Progenitor cell of endocrine pancreas (in vitro differentiated cells): ENCODE measurements at places on chromosomes 11 and 22.

DNA sequence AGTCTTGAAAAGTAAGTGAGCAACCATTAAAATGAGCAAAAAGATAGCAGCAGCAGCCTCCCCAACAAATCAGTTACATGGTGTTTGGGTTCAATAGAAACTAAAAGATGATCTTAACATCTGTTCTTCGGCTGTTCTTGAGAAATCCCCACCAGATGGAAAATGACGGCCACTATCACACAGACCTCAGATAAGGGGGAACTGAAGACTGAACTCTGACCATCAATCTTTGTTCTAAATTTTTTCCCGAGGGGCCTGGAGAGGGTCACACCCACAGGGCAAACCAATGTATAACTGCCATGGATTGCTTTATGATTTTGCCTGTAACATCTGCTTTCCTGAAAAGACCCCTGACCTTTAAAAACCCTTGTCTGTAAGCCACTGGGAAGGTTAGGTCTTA lies 624.8 kb upstream of the KIRREL3 start:
- no peak for DNase-seq

DNA sequence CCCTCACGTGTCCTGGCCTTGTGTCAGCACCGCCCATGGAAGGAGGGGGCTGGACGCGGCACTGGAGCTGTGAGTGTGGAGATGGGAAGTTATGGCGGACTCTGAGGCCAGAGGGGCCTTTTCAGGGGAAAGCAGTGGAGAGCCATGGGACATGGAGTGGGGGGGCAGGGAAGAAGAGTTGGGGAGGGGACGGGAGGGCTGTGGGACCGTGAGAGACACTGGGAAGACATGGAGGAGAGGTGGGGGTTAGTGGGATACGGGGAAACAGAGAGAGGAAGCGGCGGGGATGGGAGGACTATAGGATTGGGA lies 58.2 kb downstream of the FBXO7 start:
- no peak for DNase-seq

DNA sequence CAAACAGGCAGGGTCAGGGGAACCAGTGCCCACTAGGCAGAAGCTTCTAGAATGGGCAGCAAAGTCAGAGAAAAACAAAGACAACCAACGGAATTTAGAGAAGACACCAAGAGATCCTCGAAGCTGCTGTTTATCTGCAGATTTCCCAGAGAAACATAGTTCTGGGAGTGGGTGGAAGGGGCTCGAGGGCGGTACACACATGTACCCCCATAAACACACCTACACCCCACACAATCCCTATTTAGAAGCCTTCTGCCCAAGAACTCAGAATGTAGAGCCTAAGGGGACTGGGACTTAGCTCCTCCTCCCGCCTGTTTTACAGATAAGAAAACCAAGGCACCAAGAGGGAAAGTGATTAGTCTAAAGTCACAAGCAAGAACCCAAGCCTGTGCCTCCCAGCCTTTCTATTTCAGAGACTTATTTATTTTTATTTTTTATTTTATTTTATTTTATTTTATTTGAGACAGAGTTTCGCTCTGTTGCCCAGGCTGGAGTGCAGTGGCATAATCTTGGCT lies 6.4 kb downstream of the NPTXR start:
- DNase-seq: no peak

DNA sequence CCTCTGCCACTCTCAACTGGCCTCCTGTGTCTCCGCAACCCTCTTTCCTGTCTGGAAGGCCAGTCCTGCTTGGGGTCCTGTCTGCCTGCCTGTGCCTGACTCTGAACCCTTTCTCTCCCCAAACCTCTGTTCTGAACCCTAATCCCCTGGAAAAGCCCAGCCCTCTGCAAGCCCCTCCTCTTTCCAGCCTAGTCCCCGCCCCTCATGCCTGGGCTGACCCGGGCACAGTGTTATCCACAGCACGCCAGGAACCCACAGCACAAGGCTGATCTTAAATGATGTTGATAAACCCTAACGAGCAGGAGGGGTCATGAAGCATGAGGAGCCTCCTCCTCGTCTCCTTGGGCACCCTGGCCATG lies at the start of gene IFITM10:
TSS of gene IFITM10 (minus strand) at position 115 of the 359 bp plus-strand sequence. CDS start 153 bp downstream, outside the sequence.
- DNase-seq: no peak

GRCh38 chr11:33910958-33911339 lies 19.1 kb upstream of the LMO2 start:
- no peak for DNase-seq

DNA sequence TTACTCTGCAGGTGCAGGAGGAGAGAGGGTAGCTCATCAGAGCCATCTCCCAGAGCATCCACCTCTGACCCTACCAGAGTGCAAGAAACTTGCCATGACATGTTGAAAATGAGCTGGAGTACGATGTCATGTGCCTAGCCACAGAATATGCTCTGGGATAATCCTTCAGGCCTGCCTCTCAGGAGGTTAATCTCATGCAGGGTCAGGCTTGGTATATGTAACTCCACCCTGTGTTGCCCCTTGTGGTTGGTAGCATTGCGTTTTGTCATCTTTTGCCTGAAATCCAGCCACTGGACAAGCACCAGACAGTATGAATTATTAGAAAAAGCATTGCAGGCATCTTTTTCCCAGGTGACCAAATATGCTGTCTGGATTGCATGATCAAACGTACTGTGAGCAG lies 36.2 kb downstream of the CNTF start:
- DNase-seq: no peak

DNA sequence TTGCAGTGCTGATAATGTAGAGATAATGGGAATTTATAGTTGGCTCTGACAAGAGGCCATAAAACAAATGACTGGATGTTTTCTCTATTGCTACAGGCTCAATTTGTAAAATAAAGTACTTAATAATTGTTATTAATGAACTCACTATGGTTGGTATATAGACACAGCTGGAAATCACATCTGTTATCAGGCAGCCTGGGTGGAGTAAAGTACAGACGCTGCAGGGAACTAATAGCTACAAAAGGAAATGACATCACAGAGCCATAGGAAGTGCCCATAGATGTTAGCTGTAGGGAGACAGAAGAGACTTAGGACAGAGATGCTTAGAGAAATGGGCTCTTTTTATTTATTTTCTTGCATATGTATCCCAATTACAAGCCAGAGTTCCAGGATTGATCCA lies 81.0 kb upstream of the SNX19 start:
- DNase-seq: no peak

- no peak for DNase-seq
These were observed 580.0 kb downstream of the SOX6 start for GRCh38 chr11:15776366-15776765.

- DNase-seq: no peak
These were observed 38.5 kb upstream of the PPARA start for GRCh38 chr22:46111645-46112306.

GRCh38 chr11:119483341-119483880 lies 60.4 kb upstream of the THY1 start:
- no peak for DNase-seq

GRCh38 chr11:58902881-58903280 lies 36.4 kb upstream of the GLYATL1 start:
- no peak for DNase-seq

- no peak for DNase-seq
These were observed 390 bp upstream of the FGF3 start for GRCh38 chr11:69819541-69820070.

DNA sequence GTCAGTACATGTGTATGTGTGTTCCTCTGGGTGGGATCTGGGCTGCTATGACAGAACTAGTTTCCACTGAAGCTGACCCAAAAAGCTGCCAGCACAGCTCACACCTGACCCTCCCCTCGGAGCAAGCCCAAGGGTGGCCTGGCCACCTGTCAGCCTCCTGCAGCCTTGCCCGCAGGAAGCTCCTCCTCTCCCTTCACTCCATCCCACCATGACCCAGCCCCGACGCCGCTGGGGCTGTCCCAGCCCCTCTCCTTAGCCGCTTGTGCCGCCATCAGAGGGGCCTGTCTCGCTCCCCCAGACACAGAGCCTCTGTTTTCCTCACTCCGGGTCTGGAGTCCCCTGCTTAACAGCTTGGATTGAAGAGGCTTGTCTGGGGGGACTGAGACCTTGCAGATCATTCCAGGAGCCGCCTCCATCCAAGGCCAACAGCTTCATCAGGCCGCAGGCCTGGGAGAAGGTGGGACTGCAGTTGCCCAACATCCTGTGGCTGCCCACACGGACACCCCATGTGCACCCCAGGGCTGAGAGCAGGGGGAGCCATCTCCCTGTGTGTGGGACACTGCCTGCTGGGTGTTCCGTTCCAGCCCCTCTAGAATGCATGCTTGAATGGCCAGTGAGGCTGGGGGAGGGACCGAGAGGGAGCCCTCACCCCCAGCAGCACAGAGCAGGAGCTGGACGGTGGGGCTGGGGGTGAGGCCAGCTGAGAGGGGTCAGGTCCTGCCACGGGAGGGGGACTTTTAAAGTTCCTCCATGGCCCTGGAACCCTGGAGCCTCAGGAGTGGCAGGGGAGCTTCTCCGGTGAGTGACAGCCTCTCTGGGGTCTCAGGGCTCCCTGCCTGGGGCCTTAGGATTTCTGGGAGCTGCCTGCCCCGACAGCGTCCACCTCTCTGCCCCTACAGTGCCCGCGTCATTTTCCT lies 696 bp downstream of the MRGPRF start:
- no peak for DNase-seq

DNA sequence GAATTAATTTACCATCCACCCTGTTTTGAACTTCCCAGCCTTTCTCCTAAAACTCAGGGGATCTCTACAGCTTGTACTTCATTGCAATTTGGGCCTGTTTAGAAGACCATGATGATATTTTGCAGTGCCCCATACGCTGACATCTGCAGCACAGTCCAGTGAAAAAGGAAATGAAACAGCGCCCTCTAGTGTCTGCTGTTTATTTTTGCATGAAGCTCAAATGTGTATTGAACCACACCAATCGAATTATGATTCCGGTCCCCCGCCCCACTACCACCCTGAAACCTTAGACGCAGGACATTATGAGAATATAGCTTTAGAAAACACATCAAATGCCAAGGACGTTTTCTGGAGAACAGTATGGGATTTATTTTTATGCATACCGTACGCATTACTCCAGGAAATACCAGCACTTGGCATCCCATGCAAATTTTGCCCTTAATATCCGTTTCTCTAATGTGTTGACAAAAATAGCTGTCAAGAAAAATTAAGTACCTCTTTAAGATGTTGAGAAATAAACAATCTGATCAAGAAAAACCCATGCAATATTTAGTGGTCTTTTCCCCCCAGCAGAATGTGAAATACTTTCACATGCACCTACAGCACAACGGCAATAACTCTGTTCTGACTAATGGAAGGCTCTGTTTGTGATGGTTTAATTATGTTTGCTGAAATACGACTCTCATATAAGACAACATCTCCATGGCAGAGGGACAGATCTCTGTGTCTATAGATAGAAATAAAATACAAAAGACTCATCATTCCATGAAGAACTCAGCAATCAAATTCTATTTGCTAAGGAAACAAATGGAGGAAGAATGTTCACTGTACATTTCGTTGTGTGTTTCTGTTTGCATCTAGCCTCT lies 93.9 kb downstream of the TECTA start:
- DNase-seq: peak; percentile 41

DNA sequence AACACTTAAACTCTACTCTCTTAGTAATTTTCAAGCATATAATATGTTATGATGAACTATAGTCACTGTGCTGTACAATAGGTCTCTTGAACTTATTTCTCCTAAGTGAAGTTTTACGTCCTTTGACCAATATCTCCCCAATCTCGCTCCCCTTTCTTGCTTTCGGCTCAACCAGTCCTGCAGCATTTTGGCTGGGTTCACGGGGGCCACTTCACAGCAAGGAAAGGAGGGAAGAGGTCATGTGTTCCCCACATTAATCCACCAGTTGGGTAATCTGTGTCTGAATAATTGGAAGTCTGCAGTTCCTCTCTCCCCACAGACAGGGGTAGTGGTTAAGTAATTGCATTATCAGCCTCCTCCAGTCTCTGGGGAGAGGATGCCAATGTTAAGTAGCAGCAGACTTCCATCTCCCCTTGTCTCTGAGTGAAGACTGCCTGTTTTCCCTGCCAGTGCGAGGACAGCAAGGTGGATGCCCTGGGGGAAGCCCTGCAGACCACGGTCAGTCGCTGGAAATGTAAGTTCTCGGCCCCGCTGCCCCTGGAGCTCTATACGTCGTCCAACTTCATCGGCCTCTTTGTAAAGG lies 59.2 kb upstream of the CRTAM start:
- DNase-seq: no peak

GRCh38 chr11:22555881-22556280 lies 69.7 kb downstream of the FANCF start:
- no peak for DNase-seq

DNA sequence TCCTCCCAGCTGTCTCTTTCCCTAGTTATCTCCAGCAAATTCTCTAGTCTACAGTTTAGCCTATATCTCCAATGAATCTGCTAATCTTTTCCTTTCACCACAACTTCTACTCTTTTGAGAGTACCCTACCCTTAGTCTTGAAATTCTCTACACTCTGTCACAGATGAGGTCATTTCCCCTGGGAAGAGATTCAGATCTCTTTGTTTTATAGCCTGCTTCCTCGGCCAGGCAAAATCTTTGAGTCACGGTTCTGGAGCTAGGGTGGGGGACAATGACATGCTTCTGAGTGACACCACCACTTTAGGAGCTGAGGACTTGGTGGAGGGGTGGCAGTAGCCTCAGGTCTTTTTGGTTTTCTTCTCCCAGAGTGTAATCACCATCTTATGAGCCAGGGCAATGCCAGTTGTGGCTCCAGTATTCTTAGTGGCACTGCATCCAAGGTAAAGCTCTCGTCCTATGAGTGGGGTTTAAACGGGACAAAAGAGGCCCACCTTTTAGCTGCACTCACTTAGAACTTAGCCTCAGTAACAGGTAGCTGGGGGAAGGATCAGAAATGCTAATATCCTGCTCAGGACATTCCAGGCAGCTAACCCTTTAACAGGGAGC lies 98.5 kb upstream of the RRM1 start:
- no peak for DNase-seq

DNA sequence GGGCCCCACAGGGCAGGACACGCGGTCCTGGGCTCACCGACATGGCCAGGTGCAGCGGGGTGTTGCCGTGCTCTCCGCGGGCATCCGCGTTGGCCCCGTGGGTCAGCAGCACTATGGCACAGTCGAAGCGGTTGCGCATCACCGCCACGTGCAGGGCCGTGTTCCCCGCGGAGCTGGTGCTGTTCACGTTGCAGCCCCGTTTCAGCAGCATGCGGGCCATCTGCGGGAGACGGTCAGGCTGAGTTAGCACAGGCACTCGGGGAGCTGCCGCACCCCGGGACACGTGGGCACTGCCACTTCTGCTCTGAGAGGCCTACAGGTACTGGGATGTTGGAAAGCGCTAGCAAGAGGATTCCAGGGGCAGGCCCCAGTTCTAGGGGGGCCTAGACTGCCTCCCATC lies 22.3 kb upstream of the BAIAP2L2 start:
- DNase-seq: no peak

DNA sequence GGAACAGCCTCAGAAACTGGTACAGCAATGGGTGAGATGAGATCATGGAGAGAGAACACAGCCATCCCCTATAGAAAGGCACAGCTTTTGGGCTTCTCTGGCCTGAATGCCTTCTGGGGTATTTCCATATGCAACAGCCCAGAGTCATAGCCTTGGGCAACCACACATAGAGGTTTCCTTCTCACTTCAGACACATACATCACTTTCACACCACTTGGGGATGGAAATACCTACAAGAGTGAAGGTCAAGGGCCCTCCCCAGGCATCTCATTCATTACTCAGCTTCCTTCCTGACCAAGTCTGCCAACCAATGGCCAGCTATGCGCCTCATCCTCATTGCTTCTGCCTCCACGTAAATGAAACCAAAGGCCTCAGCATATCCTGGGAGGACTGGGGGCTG lies 17.7 kb upstream of the OLFML1 start:
- DNase-seq: no peak

GRCh38 chr11:69504127-69504526 lies 22.7 kb downstream of the LINC01488 start:
- DNase-seq: no peak

- DNase-seq: no peak
These were observed 42.3 kb upstream of the RAB1B start for GRCh38 chr11:66226101-66226500.

GRCh38 chr11:120391292-120391691 lies 55.1 kb downstream of the ARHGEF12 start:
- DNase-seq: no peak
